ENCODE measurements at places on chromosomes 1 and 21.

DNA sequence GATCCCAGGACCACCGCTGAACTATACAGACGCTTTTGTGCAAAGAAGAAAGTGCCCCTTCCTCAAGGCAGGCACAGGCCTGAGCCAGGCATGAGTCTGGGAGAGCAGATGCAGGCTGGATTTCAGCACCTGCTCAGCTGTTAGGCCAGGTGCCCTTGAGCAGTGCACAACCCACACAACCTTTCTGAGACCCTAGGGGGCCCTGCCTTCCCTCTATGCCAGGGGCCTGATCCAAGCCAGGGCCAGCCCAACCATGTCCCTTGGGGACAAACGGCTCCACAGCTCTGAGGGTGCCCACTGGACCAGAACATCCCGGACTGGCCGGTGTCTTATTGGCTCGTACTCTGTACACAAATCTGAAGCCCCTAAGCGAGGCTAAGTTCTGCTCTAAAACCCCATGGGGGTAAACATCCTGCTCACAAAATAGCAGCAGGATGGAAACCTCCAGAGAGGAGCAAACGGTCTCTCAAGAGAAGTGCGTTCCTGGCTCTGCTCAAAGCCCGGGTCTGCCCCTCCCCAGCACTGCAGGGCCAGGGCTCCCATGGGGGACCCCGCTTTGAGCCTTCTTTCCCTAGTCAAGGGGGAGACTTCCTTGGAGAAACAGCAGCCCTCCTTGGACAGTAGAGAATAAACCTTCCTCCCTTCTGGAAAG lies 275.1 kb downstream of the NPHP4 start:
- DNase-seq, result peak; percentile 50

- DNase-seq, result no peak
Measured at GRCh38 chr21:36479415-36480402, at the start of gene CLDN14. Gene CLDN14 (minus strand): TSS chr21:36480122. CDS start chr21:36461695, 18,427 bp downstream.

GRCh38 chr1:237043846-237044636 lies 2.1 kb downstream of the RYR2 start:
- DNase-seq, result no peak

- no peak for DNase-seq
Measured at GRCh38 chr1:19009126-19009881, 52.8 kb upstream of the IFFO2 start.

GRCh38 chr1:182610606-182611194 lies 6.5 kb upstream of the RGS16 start:
- DNase-seq, result no peak

DNA sequence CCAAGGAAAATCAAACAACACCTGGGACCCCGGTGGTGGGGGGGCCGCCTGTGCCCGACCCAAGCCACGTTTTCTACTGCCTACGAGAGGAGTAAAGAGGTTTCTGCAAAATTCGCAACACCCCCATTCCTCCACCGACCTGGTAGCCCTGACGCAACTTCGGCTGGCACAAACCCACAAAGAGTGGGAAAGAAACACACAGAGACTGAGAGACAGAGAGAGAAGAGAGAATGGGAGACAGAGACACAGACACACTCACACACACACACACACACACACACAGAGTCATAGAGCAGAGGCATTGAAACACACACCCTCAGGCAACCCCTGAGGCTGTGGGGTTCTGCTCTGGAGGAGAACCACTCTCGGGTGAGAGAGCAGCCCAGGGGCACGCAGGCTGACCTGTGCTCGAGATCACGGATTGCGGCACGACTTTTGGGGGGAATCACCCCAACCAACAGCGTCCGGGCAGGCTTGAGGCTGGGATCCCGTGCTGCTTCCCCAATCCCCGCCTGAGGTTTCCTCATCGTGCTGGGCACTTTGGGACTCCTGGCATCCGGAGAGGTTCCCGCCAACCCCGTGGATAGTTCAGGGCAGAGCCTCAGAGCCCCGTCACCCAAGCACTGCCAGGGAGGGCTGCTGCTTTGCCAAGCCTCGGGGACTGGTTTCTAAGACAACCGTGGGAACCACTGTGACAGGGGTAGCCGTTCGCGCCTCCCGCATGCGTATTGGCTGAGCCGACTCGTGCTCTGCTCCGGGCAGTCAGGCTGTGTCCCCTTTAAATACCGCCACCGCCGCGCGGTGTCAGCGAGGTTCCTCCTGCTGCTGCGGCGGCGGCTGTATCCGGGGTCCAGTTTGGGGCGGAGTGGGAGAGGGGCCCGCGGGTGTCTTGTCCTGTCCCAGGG lies 682.4 kb upstream of the TPTE start:
- no peak for DNase-seq

- no peak for DNase-seq
Measured at GRCh38 chr1:37246631-37247030, 212.3 kb upstream of the GRIK3 start.

DNA sequence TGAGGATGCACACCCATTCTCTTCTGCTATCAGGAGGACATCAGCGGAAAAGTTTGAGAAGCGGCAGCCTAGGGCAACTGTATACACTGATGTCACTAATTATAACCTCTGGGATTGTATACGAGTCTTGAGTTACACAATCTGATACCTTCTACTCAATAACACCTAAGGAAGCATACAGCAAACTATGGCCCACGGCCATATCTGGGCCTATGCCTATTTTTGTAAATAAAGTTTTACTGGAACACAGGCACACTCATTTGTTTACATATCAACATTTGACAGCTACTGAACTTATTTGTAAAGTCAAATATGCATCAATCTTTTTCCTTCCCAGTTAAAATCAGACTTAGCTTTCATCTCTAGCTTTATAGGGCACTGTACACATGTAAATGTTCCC lies 187.2 kb downstream of the ZSCAN20 start:
- no peak for DNase-seq

- DNase-seq, result no peak
Measured at GRCh38 chr1:79469139-79469538, 462.6 kb upstream of the ADGRL4 start.

DNA sequence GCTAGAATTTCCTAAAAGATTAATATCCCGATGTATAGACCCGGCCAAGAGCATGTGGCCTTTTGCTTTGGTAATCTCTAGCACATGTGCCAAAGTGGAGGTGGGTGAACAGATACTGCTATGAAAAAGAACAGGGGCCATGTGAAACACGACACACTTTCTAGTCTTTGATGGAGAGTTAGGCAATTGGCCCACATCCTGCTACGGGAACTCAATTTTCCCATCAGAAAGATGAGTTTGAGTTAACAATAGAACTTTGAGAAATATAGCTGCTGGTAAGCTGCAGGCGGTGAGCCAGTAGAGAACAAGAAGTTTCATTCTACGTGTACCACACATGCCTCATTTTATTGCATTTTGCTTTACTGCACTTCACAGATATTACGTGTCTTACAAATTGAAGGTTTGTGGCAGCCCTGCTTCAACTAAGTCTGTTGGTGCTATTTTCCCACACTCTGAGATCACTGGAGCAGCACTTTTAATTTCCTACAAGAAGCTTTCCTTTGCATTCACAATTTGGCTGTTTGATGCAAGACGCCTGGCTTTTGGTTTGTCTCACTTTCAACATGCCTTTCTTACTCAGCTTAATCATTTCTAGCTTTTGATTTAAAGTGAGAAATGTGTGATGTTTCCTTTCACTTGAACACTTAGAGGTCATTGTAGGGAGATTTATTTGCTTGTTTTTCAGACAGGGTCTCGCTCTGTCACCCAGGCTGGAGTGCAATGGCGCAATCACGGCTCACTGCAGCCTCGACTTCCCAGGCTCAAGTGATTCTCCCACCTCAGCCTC lies 46.3 kb downstream of the HTR6 start:
- no peak for DNase-seq

DNA sequence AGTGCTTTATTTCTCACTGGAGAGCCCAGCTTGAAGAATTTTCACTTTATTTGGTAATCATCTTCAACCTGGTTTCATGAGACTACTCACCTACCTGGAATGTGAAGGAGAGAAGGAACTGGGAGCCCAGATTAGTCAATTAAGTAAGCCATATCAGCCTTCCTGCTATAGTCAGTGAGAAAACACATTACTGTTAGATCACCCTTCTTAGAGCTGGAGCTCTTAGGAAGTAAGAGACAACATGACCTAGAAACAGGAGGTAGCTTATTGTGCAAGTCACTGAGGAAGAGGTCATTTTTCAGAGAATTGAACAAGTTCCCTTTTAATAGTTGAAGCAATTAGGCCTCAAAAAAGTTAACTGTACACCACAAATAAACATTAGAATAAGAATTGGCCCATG lies 49.2 kb upstream of the TEKT2 start:
- DNase-seq, result no peak

- DNase-seq, result peak; percentile 62
Measured at GRCh38 chr1:94236630-94237290, 624 bp downstream of the ARHGAP29 start.

GRCh38 chr1:216183454-216183853 lies 239.8 kb downstream of the USH2A start:
- no peak for DNase-seq

DNA sequence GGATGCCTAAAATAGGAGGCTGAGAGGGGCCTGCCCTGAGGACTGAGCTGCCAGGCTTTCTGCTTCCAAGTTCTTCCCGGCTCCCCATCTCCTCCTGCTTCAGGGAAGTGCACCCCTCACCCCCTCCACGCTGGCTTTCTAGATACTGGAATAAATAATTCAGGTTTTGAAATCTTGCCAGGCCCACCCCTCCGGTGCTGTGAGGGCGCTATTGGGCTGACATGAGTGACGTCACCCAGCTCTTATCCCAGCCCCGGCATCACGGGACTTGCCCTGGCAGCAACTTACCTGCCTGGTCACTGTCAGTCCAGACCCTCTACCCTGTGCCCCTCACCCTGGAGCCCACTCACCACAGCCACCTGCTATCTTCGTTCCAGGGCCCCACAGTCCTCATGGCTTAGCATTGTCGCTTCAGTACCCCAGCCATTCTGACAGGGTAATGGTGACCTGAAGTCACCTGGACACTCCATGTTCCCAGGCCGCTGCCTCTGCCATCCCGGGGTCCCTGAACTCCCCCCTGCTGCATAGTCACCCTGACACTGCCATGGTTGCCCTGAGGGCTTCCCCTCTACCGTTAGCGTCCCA lies 819 bp upstream of the GPR3 start:
- DNase-seq, result no peak

DNA sequence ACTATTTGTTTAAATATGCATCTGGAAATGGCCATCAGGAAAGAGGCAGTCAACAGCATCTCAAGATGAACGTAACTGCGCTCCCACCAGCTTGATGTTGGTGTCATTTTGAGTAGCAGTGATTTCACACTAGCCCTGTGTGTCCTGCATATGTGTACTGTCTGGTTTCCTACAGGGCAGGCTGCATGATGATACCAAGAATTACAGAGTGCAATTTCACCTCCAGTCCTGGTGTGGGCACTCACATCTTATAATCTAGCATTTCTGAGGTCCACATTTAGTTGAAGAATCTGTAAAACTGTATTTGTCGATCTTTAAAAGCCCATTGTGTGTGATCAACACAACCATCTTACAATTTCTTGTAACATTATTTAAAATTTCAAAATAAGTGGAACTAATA lies 336.4 kb downstream of the PAPPA2 start:
- no peak for DNase-seq

DNA sequence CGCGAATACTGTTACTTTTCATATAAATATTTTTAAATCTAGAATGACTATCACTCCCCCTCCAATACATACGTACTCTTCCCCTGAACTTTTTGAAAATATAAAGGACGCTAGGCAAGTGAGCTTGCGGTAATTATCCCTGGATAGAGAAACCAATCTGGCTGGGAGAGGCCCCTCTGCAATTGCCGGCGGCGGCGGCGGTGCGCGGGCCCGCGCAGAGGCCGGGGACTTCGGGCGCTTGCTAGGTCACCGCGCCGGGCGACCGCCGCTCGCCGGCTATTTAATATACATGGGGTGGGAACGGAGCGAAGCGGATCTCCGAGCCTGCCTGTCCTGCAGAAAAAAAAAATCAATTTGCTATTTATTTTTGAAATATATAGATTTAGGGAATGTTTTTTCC lies 416.3 kb upstream of the ESRRG start:
- DNase-seq, result peak; percentile 42

DNA sequence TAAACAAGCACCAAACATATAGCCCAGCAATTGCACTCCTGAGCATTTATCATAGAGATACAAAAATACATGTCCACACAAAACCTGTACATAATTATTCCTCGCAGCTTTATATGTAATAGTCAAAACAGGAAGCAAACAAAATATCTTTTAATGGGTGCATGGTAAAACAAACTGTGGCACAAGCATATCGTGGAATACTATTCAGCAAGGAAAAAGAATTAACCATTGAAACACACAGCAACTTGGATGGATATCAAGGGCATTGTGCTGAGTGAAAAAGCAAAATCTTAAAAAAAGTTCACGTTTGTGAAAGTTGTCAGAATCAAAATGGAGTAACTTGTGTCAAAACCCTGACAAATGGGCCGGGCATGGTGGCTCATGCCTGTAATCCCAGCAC lies 12.4 kb downstream of the TNFRSF9 start:
- no peak for DNase-seq

DNA sequence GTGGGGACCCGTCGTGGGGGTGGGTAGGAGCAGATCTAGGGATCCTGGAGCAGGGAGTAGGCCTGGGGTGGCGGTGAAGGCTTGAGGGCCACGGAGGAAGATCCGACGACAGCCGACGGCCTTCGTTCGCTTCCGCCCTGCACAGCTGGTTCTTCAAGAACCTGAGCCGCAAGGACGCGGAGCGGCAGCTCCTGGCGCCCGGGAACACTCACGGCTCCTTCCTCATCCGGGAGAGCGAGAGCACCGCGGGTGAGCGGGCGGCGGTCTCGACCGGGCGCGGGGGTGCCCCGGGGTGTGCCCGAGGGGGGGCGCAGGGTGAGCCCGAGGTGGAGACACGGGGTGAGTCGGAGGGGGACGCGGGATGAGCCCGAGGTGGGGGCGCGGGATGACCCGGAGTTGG lies 16.5 kb upstream of the HDAC1 start:
- DNase-seq, result no peak

- DNase-seq, result no peak
Measured at GRCh38 chr1:92968138-92969032, 7.1 kb upstream of the DIPK1A start.

DNA sequence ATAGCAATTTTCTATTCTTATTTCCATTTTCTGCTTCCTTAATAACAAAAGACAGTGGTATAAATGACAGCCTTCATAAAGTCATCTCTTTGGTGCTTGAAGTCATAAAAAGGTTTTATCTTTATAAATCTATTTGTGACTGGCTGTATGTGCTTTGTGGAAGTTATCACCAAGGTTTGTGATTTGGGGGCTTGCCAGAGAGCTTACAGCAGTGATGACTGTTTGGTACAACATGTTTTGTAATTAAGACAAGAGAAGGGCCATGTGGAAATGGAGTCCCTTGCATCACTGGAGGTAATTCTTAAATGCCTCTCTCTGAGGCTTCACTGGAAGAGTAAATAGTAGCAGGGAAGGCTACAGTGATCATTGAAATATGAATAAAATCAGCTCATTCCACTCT lies 2.7 kb downstream of the SLC35F3 start:
- DNase-seq, result no peak

GRCh38 chr1:172948457-172948856 lies 102.3 kb downstream of the TNFSF18 start:
- no peak for DNase-seq

Data from ELF-1 (cell line).